Hematopoietic multipotent progenitor cell treated with erythropoietin and hydrocortisone succinate and interleukin-3 and kit ligand, for 4 days (in vitro differentiated cells): ENCODE measurements at places on chromosomes 3 and 15.
A peak's percentile ranks its signal among the peaks of the same experiment; 100 is the strongest.

- no peak for DNase-seq
These were observed 57.9 kb downstream of the RGMA start for GRCh38 chr15:93031103-93031464.

DNA sequence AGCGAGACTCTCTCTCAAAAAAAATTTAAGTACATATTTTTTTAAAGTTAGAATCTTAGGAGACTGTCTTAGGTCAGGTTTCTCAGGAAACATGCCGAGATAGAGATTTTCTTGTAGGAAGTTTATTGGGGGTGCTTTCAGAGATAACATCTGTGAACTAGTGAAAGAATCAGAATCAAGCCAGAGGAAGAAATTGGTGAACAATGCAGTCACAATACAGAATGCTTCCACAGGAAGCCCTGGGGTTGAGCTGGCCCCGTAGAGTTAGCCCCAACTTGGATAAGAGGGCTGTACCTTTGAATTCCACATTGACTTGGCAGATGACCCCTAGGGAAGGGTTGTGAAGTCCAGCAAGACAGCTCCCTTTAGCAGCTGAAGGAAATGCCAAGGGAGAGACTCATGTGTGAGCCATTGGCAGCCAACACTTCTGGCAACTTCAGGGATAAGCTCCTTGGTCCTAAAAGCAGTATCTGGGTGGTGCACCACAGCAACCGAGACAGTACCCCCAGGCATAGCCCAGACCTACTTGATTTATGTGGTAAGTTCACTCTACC lies 7.1 kb upstream of the PLCB2 start:
- no peak for DNase-seq

DNA sequence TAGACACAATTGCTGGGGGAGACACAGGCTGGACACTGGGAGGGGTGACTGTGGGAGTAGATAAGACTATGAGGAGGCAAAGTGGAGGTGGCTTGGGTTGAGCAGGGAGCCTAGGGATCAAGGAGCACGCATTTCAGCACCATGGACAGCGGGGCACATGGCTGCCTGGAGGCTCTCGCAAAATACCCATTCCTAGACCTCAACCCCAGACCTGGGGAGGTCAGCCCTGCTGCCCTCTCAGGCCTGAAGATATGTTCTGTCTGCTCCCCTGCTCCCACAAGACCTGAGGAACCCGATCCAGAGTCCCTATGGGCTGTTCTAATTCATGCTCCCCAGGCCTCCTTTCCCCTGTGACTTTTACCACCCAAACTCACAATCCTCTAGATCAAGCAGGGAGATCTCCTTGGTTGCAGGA lies 16.0 kb upstream of the CPEB1 start:
- DNase-seq, result peak; percentile 87

- DNase-seq, result no peak
These were observed 7.0 kb downstream of the PSTPIP1 start for GRCh38 chr15:77001966-77002365.

GRCh38 chr15:50119063-50120040 lies at the start of gene ATP8B4:
TSS of gene ATP8B4 (minus strand) at chr15:50119233. CDS start at chr15:50106966, 12,267 bp downstream.
- peak; percentile 85 for DNase-seq

GRCh38 chr3:148206446-148206845 lies 491.3 kb upstream of the AGTR1 start:
- no peak for DNase-seq

GRCh38 chr3:8778475-8778874 lies 9.1 kb upstream of the OXTR start:
- DNase-seq, result no peak

DNA sequence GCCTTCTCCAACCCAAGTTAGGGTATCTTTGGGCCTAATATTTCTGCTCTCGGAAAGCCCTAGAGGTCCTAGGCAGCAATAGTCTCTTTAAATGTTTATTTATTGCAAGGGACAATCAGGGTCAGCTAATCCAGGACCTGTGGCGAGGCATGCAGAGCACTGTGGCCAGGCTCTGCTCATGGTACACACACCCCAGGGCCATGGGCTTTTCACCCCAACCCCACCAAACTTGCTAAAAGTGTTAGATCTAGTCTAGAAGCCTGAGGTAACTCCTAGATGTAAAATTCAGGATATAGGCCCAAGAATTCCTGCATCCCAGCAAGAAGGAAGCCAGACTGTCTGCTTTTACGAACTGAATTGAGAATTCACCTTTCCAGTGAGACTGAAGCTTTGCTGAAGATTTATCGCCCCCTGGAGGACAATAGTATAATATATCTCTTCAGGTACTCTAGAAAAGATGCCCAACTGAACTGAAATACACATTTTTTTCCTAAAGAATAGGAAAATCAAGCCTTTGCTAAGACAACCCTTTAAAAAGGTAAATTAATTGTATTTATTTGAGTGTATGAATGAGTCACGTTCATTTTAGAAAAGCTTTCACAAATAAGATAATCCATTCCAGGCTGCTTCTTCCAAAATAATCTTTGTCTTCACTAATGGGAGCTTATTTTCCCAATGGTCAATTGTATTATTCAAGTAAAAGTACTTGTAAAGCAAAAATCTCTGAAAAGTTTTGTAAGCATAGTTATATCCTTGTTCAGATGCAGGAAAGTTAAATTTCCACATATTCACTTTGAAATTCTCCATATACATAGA lies 89.8 kb downstream of the LRRC3B start:
- peak; percentile 76 for DNase-seq

GRCh38 chr3:124351430-124352148 lies 359.7 kb upstream of the ROPN1 start:
- DNase-seq, result peak; percentile 75

GRCh38 chr3:68515237-68515636 lies 417.1 kb downstream of the TAFA4 start:
- DNase-seq, result no peak

DNA sequence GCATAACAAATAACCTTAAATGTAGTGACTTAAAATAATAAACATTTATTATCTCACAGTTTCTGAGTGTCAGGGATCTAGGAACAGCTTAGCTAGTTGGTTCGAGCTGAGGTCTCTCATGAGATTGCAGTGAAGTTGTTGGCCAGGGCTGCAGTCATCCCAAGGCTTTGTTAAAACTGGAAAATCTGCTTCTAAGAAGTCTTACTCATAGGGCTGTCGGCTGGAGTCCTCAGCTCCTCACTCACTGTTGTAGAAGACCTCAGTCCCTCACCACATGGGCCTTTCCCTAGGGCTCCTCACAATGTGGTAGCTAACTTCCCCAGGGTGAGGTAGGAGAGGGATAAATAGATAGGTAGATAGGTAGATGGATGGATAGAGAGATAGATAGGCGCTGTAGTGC lies 20.8 kb upstream of the SLC7A14 start:
- DNase-seq, result no peak

DNA sequence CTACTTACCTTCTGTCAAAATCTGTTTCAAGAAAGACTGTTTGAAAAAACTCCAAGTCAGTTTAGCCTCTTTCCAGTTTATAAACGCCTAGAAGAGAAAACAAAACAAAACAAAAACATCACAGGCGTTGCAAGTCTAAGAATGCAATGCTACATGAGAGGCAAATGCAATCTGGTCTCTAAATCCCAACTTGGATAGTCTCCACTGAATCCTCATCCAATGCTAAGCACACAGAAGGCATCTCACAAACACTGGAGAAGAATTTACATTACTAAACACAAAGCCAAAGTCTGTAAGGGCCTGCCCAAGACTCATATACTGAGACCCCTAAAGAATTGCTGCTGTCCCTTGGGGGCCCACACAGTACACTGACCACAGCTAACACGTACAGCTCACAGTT lies 18.4 kb downstream of the RFT1 start:
- no peak for DNase-seq

- DNase-seq, result no peak
These were observed 26.5 kb upstream of the POLR2M start for GRCh38 chr15:57680021-57680420.

DNA sequence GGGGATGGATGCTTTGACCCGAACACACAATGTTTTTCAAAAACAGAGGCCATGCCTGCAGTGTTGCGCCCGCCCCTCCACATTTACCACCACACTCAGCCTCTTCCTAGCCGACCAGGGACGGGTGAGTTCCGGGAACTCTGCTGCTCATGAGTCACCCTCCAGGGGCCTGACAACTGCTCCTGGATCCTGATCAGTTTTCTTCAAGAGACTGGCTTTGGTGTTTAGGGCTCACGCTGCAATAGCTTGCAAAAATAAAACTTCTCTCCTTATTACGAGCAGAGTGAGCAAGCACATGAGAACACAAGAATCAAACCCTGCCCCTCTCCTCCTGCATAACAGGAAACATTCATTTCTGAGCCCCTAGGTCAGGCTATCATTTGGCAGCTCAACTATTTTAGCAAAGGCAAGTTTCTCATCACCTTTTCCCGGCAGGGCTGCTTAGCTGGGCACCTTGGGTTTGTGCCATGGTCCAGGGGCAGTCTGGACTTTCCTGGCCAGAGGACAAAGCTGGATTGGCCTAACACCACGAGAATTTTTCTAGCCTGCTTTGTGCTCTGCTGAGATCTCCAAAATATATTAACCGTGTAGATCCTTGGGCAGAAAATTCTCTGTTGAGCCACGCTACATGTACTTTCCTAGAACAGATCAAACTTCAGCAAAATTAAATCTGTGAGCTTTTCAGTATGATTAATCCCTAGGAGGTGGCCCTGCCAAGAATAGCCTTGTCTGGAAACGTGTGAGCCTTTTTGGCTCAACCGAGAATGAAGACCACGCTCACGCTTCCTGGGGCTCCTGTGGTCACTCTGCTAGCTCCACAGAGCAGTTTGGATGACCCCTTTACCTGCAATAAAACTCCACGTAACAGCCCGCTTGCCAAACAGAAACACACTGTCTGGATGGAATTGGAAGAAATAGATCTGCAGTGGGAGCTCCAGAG lies 52.7 kb upstream of the SPATA12 start:
- DNase-seq, result peak; percentile 70

- DNase-seq, result no peak
These were observed 19.2 kb downstream of the PLD1 start for GRCh38 chr3:171790898-171791691.

DNA sequence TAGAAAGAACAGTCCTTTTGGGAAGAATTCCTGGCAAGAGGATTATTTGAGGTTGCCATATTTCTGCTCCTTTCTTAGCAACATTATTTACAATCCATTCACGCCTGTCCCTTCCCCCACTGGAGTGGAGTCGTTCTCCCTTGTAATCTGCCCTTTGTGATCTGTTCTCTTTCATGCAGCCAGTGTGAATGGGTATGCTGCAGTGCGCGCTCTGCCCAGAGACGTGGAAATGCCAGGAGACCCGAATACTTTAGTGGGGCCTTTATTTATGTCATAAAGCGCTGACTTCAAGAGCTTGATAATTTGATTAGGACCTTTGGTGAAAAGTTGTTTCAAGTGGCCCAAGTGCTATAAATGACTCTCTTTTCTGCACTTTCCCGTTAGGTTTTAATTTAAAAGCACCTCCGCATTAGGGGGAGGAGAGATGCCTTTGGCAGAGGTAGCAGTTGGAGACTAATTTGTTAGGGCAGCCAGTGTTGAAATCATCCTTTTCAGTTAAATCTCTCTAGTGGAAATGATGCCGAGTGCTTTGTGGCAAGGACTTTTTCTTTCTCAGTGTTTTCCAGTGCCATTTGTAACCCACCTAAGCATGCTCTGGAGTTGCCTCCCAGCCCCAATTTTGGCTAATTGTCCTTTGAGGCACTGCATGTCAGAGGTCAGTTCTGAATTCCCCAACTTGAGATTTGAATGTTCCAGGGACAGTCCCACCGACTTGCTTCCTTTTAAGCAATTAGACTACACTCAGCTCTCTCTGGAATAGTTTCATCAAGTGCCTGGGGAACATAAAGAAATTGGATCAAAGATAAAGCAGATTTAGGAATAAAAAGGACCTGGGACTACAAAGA lies 52.4 kb downstream of the PSMD6 start:
- DNase-seq, result peak; percentile 69

- DNase-seq, result no peak
These were observed 26.3 kb downstream of the ANKRD28 start for GRCh38 chr3:15771444-15771843.

- DNase-seq, result no peak
These were observed 149.7 kb upstream of the SUCLG2 start for GRCh38 chr3:67804089-67804488.

- DNase-seq, result no peak
These were observed 171.0 kb upstream of the NECTIN3 start for GRCh38 chr3:110900576-110900975.

- no peak for DNase-seq
These were observed 919.9 kb downstream of the TUSC7 start for GRCh38 chr3:117629505-117629904.

GRCh38 chr15:76062286-76062685 lies 2.5 kb downstream of the TMEM266 start:
- DNase-seq, result no peak

GRCh38 chr3:155204851-155205250 lies 88.6 kb downstream of the STRIT1 start:
- DNase-seq, result no peak

DNA sequence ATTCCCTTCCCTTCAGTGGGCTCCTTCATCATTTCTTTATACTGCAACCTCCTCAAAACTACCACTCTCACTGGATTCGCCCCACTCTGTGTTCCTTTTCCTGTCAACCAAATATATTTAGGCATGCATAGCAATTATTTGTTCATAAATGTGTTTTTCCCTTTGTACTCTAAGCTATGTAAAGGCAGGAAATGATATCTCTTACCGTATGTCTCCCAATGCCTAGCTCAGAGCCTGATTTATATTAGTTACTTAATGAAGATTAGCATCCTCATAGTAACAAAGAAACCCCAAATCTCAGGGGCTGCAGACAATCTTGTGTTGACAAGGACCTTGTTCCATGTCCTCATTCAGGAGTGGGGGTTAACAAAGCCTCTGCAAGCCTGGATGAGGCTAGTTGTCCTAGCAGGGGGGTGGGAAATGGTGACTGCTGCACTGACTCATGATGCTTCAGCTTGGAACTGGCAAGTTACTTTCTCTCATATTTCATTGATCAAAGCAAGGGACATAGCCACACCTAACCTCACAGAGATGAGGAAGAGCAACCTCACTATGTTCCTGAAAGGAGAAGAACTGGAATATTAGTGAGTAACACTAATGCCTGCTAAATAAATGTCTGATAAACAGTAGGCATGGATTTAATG lies 15.2 kb downstream of the PHLDB2 start:
- no peak for DNase-seq

GRCh38 chr3:67450153-67450552 lies 204.3 kb downstream of the SUCLG2 start:
- DNase-seq, result no peak

DNA sequence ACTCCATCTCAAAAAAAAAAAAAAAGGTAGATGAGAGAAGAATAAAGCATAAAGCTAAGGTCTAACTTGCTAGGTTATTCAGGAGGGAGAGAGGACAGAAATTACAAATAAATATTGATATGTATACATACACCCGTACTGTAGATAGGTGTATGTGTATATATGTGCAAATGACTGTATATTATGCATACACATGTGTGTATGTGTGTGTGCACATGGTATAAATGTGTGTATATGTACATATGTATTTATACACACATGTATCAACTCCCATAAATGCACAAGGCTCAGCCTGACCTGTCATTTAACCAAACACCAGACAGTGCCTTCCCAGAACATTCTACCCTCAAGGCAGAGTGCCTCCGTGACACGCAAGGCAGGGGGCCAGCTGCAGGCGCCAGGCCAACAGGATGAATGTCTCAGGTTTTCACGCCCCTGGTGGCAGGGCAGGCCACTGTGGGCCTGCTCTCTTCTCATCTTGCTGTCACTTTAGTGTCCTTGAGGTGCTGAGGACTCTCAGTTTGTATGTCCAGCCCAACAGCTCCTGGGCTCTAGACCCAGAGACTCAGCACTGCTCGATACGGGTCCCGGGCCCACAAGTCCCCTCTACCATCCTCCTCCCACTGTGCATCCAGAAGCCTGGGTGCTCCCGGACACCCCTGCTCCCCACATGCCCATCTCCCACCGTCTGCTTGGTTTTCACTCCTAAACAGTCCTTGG lies 40.4 kb downstream of the TM2D3 start:
- DNase-seq, result no peak

- peak; percentile 23 for DNase-seq
These were observed 10.6 kb downstream of the RPS27L start for GRCh38 chr15:63146684-63147083.
